ENCODE measurements at places on chromosomes 6 and 20.

- DNase-seq, result peak; percentile 43
These were observed 30.4 kb downstream of the KCNQ2 start for GRCh38 chr20:63442100-63442493.

DNA sequence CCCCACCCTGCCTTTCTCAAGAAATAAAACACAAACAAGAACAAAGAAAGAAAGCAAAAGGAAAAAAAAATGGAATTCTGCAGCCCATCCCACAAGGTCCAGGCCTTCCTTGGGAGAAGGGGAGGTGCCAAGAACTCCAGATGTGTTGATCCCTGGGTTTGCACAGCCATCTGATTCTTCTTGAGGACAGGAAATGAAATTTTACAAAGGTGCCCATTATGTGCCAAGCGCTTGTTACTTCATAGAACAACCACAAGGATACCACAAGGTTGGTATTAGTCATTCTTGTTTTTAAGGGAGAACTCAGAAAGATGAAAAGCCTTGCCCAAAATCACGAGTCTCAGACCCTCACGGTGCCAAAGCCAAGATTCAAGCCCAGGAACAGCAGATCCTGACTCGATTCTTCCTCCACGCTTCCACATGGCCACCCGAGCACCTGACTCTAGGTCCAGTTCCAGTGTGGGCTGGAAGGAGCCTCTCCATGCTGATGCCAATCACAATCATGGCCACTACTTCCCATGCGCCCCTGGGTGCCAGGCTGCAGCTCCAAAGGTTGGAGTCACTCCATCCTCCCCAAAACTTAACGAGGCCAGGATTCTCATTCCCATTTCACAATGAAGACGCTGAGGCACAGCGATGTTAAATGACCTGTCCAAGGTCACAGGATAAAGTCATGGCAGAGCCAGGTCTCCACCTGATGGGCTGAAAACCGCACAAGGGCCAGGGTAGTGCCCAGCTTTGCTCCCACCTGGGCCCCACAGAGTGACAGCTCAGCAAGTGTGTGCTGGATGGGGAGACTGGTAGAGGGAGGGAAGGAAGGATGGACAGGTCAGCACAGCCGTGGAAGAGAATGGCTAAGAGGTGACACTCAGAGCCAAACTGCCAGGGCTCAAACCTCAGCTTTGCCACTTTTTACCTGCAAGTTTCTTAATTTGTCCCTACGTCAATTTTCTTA lies 66.7 kb upstream of the TOP1 start:
- no peak for DNase-seq

- DNase-seq, result peak; percentile 61
These were observed 52.6 kb upstream of the SMIM29 start for GRCh38 chr6:34301408-34301807.

GRCh38 chr6:122116119-122116834 lies 283.2 kb upstream of the HSF2 start:
- no peak for DNase-seq

DNA sequence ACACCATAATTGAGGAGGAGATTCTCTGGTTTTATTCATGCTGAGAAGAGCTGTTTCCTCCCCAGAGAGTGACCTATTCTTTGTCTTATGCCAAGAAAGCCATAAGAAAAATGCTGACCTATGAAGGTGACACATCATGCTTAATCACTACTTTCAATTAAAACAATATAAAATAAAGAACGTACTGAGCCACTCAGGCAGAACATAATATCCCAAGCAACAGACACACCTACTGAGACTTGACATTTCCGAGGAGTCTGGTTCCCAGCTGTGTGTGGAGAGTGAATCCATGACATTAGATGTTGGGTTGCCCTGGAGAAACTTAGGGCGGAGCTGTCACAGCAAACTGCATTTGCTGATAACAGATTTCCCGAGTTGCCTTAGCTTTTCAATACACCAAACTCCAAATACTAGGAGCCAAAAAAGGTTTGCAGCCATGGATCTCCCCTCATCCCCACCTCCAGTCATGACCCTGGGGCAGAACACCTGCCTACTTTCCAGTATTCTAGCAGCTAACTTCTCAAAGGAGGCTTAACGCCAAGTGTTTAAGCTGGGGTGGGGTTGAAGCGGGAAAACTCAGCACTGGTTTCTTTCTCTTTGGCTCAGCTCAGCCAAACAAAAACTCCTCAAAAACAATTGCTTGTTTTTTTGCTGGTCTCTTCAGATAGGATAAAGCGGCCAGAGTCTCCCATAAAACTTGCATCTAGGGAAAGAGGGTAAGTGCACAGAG lies 92.2 kb downstream of the BACH2 start:
- no peak for DNase-seq

DNA sequence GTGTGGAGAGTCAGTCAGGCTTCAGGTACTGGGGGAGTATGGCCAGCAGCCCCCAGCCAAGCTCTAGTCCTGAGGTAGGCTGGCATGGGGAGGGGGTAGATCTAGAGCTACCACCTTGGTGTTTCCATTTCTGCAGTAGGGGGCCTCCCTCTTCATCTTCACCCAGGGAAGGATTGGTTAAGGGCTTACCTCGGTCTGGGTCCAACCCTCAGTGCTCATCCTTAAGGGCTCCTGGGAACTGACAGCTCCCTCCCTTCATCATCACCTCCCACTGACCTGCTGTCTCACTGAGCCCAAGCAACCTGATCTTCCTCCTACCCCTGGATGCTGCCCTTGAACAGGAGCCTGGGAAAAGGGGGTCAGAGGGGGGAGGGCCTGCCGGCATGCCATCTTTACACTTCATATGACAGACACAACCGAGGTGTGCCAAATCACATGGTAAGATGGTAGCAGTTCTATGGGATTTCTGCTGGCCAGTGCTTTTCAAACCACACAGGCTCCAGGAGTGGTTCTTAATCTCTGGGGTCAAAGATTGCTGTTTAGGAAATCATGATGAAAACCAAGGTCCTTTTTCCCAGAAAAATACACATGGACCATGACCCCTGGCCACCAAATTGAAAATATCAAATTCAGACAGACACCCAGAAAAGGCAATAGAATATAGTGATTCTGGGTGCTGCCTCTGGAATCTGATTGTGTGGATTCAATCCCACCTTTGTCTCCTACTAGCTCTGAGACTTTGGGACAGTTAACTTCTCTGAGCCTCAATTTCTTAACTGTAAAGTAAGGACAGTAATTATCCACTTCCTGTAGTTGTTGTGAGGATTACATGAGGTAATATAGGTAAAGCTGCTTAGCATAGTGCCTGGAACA lies 3.0 kb downstream of the TP53INP2 start:
- DNase-seq, result no peak

- DNase-seq, result no peak
These were observed 7.4 kb downstream of the AAR2 start for GRCh38 chr20:36243726-36244125.

- DNase-seq, result no peak
These were observed 23.7 kb upstream of the TAF4 start for GRCh38 chr20:62089393-62089792.

GRCh38 chr6:142530566-142530965 lies 228.8 kb downstream of the ADGRG6 start:
- peak; percentile 4 for DNase-seq

DNA sequence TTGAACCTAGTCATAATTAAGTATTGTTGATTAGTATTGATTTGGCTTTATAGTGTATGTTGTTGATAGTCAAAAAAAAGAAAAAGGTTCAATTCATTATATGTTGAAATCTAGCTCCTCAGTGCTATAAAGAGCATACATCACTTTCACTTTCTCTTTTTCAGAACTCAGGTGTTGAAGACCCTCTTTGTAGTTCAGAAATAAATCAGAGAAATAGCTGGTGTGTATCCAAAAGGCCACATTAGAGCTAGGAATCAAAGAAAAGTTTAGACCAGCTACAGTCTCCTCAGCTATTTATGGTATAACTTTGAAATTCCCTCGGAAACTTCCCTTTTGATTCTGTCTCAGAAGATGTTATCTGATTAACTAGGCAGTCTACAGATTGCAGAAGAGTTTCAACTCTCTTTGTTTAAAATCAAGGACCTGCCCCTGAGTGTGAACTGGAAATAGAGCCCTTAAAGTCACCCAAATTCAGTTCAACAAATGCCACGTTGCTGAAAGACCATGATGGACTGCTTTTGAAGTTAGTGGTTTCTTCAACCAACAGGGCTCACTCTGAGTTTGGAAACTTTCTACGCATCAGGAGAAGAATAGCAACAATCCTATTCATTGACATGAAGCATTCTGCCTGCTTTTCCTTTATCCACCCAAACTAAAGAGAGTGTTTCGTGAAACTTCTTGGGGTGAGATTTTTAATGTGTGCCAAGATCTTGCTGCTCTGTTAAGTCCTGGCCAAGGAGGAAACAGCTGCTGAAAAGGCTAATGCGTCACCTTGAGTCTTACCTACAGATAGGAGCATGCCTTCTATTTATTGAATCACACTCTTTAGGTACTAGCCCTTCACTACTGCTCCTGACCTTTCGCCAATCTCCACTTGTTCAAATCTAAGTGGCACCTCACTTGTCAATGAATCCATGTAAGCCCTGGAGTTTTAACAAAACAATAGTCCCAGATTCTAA lies 111.7 kb downstream of the TNFRSF21 start:
- no peak for DNase-seq

DNA sequence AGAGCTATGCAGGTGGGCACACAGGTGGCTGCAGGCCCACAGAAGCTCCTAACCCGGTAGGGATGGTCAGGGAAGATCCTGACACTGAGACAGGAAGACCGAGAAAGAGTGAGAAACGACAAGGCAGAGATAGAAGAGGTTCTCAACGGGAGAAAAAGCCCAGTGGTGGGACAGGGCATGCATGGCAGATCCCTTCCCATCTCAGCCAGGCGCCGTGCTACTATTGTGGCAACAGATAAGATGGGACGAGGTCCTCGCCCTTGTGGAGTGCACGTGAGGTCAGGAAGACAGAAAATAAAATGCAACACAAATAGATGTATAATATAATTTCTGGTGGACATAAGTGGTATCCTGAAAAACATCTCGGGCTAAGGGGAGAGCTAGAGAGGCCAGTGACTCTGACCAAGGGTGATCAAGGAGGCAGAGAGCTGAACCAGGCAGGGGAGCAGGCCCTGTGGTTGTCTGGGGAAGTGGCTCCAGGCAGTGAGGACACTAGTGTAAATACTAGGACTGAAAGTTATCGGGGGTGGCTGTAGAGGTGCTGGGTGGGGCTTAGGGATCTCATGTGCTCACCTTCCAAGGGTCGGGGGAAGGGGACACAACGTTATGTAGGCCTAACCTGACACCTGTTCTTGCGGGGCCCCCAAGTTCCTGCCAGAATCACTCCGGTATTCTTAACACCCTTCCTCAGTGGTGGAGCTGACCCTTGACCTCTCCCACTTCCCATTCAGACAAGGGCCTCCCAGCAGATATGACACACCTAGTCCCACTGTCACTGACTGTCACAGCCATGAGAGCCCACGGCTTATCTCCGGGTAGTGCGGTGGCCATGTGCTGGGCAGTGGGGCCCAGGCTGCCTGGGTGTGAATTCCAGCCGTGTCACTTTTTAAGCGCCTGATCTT lies 1.0 kb downstream of the SRXN1 start:
- DNase-seq, result no peak

- no peak for DNase-seq
These were observed 129.0 kb downstream of the PHACTR3 start for GRCh38 chr20:59733351-59733750.

- DNase-seq, result peak; percentile 77
These were observed 241.5 kb upstream of the RNF24 start for GRCh38 chr20:4256874-4257273.

DNA sequence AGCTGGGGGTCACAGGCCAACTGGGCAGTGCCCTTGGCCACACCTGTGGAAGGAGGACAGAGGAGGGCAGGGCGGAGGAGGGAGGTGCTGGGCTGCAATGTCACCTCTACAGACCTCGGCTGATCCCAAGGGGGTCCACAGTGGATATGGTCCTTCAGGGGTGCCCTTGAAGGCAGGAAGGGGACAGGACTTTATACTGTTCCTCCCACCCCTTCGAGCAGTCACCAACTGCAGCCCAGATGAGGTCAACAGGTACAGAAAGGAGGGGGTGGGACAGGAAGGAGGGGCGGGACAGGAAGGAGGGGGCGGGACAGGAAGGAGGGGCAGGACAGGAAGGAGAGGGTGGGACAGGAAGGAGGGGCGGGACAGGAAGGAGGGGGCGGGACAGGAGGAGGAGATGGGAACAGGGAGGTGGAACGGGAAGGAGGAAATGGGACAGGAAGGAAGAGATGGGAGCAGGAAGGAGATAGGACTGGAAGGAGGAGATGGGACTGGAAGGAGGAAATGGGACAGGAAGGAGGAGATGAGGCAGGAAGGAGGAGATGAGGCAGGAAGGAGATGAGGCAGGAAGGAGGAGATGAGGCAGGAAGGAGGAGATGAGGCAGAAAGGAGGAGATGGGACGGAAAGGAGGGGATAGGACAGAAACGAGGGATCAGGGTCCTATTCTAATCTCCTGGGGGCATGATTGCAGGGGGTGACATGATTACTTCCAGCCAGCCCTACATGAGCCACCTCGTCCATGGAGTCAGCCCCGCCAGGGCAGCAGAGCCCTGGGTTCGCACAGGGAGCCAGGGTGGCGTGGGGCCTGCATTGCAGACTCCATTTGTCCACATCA lies 19.4 kb upstream of the MRGBP start:
- peak; percentile 39 for DNase-seq

DNA sequence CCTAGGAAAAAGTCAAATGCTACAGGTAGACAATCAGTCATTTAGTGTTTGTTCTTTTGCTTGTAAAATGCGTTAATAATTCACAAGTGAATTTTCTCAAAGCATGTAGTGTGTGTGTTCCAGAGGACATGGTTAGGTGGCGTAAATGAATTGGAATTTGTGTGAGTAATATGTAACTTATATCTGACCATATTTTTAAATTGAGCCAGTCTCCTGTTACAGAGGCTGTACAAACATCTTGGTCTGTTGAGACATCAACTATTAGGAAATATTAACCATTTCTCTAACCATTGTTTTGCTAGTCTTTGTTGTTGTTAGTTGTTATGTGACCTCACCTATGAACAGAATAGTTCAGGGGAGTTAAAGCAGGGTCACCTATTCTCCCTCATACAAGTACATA lies 22.7 kb downstream of the MCM8 start:
- peak; percentile 7 for DNase-seq

- DNase-seq, result no peak
These were observed 45.6 kb downstream of the GFOD1 start for GRCh38 chr6:13441778-13442177.

DNA sequence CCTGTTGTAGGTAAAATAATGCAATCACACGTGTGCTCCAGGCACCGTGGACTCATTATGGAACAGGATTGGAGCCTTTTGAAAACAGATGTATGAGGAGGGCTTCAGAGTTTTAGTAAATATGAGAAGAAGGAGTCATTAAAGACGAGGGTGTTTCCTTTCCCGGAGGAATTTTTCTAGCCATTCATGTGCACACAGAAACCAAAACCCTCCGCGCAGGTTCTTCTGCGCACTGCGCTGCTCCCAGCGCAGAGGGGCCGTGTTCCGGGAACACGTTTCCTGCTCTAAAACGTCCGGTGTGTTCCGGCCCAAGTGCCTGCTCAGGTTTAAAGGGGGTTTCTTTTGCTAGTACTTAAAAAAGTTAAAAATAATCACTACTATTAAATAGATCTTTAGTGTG lies 11.6 kb downstream of the GPR31 start:
- no peak for DNase-seq

DNA sequence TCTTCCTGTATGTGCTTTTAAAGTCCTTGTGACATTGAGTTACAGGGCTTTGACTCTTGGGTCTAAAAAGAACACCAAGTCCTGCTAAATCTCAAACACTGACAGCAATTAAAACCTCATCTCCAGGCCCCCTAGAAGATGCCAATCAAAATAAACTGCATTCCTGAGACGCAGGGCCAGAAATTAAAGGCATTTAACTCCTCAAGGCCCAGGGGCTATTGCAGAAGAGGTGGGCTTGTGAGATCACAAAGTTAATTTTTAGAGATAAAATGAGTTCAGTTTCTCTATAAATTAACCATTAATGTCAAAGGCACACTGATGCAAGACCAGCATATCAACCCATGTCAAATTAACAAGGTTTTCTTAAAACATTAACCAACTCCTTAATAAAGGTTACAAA lies 145.6 kb upstream of the CARMIL1 start:
- peak; percentile 16 for DNase-seq

Measured in EH (cell line).